ENCODE measurements at places on chromosomes 16 and 17. TPM values are rescaled to one million over a fixed set of nuclear protein-coding genes. Genes with fewer than 3 reads are reported as not detected.

The TP53TG3F gene
- total RNA-seq = not detected

- DNase-seq = no peak
- no peaks in the 10 kb centered on the region for H3K27me3 ChIP-seq
- H3K36me3 ChIP-seq = peaks cover 45% of the 10 kb centered on the region
- H3K27ac ChIP-seq = no peak overlapping the region
Observed at GRCh38 chr17:29495011-29495410, 71.8 kb downstream of the ABHD15 start.

- no peak overlapping the region for H3K4me3 ChIP-seq
- no peaks in the 10 kb centered on the region for H3K27me3 ChIP-seq
- no peaks in the 10 kb centered on the region for H3K36me3 ChIP-seq
- H3K27ac ChIP-seq = no peak overlapping the region
- DNase-seq = no peak
Observed at GRCh38 chr16:13055480-13055879, 154.1 kb downstream of the SHISA9 start.

DNA sequence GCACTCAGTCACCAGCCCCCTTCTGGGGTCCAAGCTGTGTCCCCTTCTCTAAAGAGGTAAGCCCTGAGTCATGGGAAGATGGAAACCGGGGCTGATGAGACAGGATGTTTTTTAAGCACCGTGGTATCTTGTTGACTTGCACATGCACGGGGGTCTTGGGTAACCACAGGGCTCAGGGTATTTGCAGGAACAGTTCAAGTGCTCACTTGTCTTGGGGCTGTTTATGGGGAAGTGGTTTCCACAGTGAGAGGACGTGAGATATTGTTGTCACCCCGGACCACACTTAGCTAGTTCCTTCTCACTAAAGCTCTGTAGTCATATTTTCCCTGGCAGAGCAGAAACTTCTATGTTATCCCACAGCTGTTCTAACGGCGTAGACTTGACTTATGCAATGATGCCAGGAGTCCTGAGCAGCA lies 7.7 kb downstream of the CCL3L1 start:
- H3K36me3 ChIP-seq = no peaks in the 10 kb centered on the region
- peaks cover 3% of the 10 kb centered on the region for H3K27me3 ChIP-seq
- H3K27ac ChIP-seq = no peak overlapping the region
- no peak overlapping the region for H3K4me3 ChIP-seq
- H3K4me1 ChIP-seq = no peaks in the 10 kb centered on the region

DNA sequence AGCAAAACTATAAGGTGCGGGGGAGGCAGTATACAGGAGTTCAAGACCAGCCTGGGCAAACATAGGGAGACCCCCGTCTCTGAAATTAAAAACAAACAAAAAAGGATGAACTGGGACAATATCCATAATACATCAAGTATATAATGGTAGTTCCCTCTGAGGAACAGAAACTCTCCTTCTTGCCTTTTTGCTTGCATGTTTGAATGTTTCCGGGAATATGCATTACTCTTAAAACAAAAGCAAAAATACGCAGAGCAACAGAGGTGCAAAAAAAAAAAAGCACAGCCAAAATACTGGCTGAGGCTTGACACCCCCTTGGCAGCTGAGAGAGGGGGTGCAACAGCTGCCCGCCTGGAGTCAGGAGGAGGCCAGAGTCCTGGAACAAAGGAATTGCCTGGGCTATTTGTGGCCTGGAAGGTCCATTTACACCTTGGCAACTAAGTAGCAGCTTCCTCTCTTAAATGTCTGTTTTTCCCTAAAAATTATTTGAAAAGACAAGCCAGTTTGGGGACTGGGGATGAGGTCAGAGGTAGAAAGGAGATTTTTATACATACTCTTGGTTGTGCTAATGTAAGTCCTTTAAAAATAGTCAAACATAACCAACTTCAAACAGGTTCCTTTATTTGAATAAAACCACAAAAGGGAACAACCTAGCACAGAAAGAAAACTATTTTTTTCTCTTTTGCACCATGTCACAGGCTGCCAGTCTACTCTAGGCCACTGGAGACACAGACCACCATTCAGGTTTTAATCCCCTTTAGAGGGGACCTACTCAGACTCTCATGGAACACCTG lies 19.5 kb downstream of the USP7 start:
- no peaks in the 10 kb centered on the region for H3K27me3 ChIP-seq
- DNase-seq = no peak
- H3K4me3 ChIP-seq = no peak overlapping the region
- no peaks in the 10 kb centered on the region for H3K36me3 ChIP-seq
- peaks cover 23% of the 10 kb centered on the region for H3K4me1 ChIP-seq

The PRKAR1A gene
- total RNA-seq = 338 TPM

The KRTAP2-2 gene
- not detected for total RNA-seq
